Sigmoid colon (tissue), 7 donors: ENCODE measurements at places on chromosomes 4 and X. TPM values are rescaled to one million over a fixed set of nuclear protein-coding genes. Genes with fewer than 3 reads are reported as not detected.

DNA sequence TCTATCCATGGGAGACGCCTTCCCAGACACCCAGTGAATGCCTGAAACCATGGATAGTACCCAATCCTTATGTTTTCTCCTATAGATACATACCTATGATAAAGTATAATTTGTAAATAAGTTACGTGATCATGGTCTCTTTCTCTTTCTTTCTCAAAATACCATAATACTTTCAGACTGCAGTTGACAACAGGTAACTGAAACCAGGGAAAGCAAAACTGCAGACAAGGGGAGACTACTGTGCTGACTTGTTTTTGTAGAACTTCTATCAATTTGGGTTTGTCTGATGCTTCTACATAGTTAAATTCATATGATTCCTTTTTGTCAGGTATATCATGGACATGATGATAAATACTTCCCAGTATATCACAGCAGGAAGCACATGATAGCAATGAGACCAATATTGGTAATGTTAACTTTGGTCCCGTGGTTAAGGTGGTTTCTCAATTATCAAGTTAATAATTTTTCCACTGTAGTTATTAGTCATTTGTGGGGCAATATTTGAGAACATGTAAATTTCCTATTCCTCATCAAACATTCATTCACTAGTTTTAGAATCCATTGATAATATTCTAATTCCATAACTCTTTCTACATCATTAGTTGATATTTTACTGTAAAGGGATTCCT, 298.0 kb upstream of the TET2 start:
- H3K4me3 ChIP-seq: no peak overlapping the region
- DNase-seq: no peak
- no peaks in the 10 kb centered on the region for H3K4me1 ChIP-seq
- H3K27ac ChIP-seq: no peak overlapping the region

- H3K4me3 ChIP-seq: no peak overlapping the region
- peaks cover 13% of the 10 kb centered on the region for H3K4me1 ChIP-seq
- DNase-seq: no peak
- H3K27ac ChIP-seq: no peak overlapping the region
- no peaks in the 10 kb centered on the region for H3K36me3 ChIP-seq
Observed at GRCh38 chr4:165606465-165607205, 227.8 kb downstream of the CPE start.

GRCh38 chr4:118085700-118086099, 51.4 kb downstream of the NDST3 start:
- no peaks in the 10 kb centered on the region for H3K36me3 ChIP-seq
- H3K4me1 ChIP-seq: no peaks in the 10 kb centered on the region
- H3K27ac ChIP-seq: no peak overlapping the region
- DNase-seq: no peak

The COX7B gene
- total RNA-seq: 811 TPM

The MTNR1A gene
- not detected for total RNA-seq

GRCh38 chrX:38987198-38987651, 186.0 kb downstream of the MID1IP1 start:
- H3K27ac ChIP-seq: no peak overlapping the region
- H3K4me3 ChIP-seq: no peak overlapping the region
- no peaks in the 10 kb centered on the region for H3K4me1 ChIP-seq
- no peaks in the 10 kb centered on the region for H3K27me3 ChIP-seq
- H3K36me3 ChIP-seq: no peaks in the 10 kb centered on the region

DNA sequence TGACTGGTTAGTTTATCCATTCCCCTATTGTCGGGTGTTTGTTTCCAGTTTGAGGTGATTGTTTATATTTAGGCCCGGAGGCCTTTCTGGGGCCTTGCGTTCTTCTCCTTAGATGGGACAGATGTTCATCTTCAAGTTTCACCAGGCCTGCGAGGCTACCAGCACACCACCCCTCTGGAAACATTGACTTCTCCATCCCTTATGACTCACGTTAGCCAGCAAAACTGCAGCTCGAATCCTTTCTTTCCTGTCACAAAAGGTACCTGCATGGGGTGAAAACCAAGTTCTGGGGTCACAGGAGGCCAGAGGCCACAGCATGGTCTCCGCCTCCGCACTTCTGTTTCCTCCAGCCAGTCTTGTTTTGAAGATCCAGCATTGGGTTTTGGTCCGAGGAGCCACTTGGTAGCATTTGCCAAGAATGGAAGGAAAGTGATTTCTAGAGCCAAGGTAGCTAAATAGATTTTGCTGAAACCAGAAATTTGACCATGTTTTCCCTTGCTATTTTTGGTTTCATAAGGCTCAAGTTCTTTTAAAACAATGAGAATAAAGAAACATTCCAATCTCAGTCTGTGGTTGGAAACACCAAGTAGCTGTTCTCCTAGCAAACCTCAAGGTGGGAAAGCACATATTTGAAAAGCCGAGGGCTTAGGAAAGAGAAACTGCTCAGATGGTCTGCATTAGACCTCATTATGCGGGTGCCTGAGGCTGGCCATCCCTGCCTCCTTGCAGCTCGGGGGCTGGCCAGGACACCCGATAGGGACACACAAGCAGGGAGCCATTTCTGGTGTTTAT, 5.6 kb downstream of the NYX start:
- H3K36me3 ChIP-seq: no peaks in the 10 kb centered on the region
- H3K27ac ChIP-seq: no peak overlapping the region
- H3K4me3 ChIP-seq: no peak overlapping the region
- DNase-seq: no peak
- no peaks in the 10 kb centered on the region for H3K27me3 ChIP-seq

DNA sequence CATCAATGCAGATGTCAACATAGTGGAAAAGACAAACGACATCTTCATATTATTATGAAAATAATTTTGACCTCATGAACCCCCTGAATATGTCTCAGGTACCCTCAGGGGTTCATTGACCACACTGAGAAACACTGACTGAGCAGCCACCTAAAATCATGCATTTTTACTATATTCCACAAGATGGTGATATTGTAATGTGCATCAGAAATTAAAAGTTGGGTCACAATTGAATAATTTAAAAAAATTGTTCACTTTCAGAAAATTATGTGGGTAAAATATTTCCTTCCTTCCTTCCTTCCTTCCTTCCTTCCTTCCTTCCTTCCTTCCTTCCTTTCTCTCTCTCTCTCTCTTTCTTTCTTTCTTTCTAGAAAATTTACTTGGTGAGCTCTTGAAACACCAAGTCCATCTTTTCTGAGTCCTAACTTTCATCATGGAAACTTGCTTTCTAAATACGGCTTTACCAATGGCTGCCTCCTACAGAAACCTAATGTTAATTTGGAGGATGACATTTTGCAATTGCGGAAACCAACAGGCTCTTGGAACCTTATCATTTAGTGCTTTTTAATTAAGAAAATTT, 103.6 kb downstream of the RTL3 start:
- H3K4me3 ChIP-seq: no peak overlapping the region
- no peaks in the 10 kb centered on the region for H3K36me3 ChIP-seq
- DNase-seq: no peak
- no peaks in the 10 kb centered on the region for H3K4me1 ChIP-seq

The LONRF3 gene
- total RNA-seq: 17.4 TPM

GRCh38 chr4:1577822-1578217, 106.3 kb downstream of the FAM53A start:
- H3K36me3 ChIP-seq: no peaks in the 10 kb centered on the region
- DNase-seq: peak; percentile 45
- H3K4me3 ChIP-seq: no peak overlapping the region
- no peak overlapping the region for H3K27ac ChIP-seq
- H3K4me1 ChIP-seq: peaks cover 26% of the 10 kb centered on the region

The SSX3 gene
- total RNA-seq: not detected

DNA sequence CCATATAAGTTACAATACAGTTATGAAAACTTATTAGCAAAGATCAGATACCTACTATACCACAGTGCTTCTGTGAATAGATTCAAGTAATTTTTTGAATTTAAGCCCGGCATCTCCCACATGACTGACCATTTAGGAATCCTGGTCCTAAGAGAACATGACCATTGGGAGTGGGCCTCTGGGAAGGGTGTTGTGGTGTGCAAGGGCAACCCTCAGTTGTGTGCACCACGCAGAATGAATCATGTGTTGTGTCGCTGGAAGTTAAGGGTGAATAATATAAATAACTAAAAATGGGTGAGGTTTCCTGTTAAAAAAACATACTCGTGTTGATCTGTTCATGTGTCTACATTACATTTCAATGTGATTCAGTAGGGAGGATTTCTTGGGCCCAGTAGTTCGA, 15.5 kb downstream of the CPE start:
- H3K36me3 ChIP-seq: no peaks in the 10 kb centered on the region
- H3K4me3 ChIP-seq: no peak overlapping the region
- H3K27me3 ChIP-seq: no peaks in the 10 kb centered on the region
- DNase-seq: no peak
- H3K4me1 ChIP-seq: no peaks in the 10 kb centered on the region

DNA sequence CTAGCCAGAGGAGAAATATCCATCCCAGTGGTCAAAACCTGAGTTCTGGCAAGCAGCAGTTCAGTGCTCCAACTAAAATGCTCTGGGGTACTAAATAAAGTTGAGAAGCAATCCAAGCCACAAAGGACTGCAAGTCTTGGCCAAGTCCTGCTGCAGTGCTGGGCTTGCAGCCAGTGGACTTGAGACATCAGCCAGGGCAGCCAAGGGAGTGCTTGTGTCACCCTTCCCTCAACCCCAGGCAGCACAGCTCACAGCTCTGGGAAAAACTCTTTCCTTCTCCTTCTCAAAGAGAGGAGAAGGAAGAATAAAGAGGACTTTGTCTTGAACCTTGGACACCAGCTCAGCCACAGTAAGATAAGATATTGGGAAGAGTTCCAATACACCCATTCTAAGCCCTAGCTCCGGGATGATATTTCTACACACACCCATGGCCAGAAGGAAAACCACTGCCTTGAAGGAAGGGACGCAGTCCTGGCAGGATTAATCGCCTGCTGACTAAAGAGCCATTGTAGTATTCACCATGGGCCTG, 99.8 kb downstream of the PTCHD1 start:
- no peaks in the 10 kb centered on the region for H3K36me3 ChIP-seq
- no peak overlapping the region for H3K4me3 ChIP-seq
- peak overlapping the region; percentile 57 for H3K27ac ChIP-seq

The USP17L24 gene
- total RNA-seq: not detected

- H3K27me3 ChIP-seq: no peaks in the 10 kb centered on the region
- no peaks in the 10 kb centered on the region for H3K36me3 ChIP-seq
- no peak overlapping the region for H3K4me3 ChIP-seq
Observed at GRCh38 chr4:150336676-150337412, 245.1 kb upstream of the MAB21L2 start.

The CLDN34 gene
- total RNA-seq: not detected
